ENCODE measurements at places on chromosomes 11 and 22. TPM values are rescaled to one million over a fixed set of nuclear protein-coding genes. Genes with fewer than 3 reads are reported as not detected.

P4HA3 gene
- 1.7 TPM for total RNA-seq

HEPN1 gene
- not detected for total RNA-seq

RAB3IL1 gene
- 11.9 TPM for total RNA-seq

OR51E2 gene
- total RNA-seq = 0.11 TPM

DNA sequence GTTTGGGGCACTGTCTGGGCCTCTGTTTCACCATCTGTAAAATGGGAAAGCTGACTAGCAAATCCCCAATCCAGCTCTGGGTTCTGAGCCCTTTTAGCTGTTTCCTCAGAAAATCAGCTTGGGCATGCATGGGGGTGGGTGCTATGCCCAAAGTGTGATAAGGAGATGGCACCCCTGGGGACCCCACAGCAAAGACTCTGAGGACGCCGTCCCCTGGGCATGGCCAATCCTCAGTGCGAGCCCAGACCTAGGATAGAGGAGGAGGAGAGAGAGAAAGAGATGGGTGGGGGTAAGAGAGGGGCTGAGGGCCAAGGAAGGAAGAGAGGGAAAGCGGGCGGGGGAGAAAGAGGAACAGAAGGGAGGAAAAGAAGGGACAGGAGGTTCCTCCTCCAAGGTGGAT lies 31.8 kb downstream of the TPBGL start:
- H3K27me3 ChIP-seq = no peaks in the 10 kb centered on the region
- H3K36me3 ChIP-seq = no peaks in the 10 kb centered on the region
- H3K27ac ChIP-seq = no peak overlapping the region
- DNase-seq = no peak

DNA sequence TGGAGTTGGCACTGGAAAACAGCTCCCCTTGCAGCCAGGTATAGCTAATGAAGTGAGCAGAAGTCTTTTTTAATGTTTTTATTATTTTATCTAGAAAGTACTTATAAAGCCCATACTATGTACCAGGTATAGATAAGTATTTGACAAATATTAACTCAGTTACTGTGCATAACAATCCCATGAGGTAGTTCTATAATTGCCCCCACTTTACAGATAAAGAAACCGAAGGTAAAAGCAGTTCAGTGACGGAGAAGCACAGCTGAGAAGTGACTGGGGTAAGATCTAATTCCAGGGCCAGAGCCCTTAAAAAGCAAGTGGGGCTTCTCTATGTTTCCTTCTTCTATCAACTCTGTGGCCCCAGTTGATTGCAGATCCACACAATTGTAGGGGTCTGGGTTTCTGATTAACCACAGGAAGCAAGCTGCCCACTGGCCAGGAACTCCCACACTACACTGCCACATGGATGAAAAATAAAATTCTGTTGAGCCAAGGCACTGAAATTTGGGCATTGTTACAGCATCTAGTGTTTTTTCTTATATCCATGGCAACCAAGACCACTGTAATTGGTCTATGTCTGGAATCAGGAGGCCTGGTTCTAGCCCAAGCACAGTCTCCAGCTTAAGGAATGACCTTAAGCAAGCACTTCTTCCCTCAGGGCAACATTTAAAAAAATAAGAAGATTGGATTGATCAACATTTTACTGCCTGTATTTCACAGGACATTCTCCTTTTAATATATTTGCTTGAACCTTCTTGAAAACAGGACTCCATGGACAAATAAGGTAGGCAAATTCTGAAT lies 55.3 kb upstream of the TEAD1 start:
- no peak overlapping the region for H3K4me3 ChIP-seq
- H3K27me3 ChIP-seq = no peaks in the 10 kb centered on the region
- H3K36me3 ChIP-seq = peaks cover 3% of the 10 kb centered on the region
- H3K4me1 ChIP-seq = no peaks in the 10 kb centered on the region
- no peak for DNase-seq
- no peak overlapping the region for H3K27ac ChIP-seq

DNA sequence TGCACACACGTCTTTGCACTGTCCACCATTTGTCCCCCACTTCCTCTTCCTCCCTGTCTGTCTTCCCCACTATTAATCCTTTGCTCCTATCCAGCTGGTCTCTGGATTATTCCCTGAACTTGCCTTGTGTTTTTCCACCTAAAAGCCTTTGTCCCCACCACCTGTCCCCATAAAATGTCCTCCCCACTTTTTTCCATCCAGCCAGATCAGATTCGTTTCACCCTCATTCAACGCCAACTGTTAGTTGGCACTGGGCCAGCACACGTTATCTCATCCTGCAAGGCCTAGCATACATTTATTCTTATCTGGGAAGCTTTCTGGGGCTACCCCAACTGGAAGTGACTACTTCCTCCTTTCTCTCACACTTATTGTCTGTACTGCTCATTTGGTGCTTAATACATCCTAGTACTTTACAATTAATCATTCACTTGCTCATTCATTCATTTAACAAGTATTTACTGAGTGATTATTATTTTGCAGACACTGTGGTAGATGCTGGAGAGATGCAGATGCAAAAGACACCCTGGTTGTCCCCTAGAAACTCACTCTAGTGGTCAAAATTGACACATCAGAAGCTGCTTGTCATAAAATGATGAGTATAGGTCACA lies 96.2 kb downstream of the RASSF10 start:
- H3K4me3 ChIP-seq = no peak overlapping the region
- peaks cover 13% of the 10 kb centered on the region for H3K4me1 ChIP-seq
- H3K27me3 ChIP-seq = peaks cover 2% of the 10 kb centered on the region
- no peak for DNase-seq
- H3K36me3 ChIP-seq = no peaks in the 10 kb centered on the region

Measured in mesothelial cell of epicardium (in vitro differentiated cells).